ENCODE measurements at places on chromosomes 16 and 17. TPM values are rescaled to one million over a fixed set of nuclear protein-coding genes. Genes with fewer than 3 reads are reported as not detected.

The ABCC3 gene
- total RNA-seq = 3.3 TPM

The IL17C gene
- 0.86 TPM for total RNA-seq

The TBC1D3H gene
- not detected for total RNA-seq

The TNFRSF13B gene
- total RNA-seq = not detected

The CA7 gene
- not detected for total RNA-seq

The SCN4A gene
- 0.16 TPM for total RNA-seq

The UBE2I gene
- total RNA-seq = 249 TPM

The TEKT5 gene
- total RNA-seq = not detected

The KRTAP9-8 gene
- total RNA-seq = not detected

The RAB26 gene
- total RNA-seq = 0.21 TPM
